ENCODE measurements at places on chromosomes 11 and 22. TPM values are rescaled to one million over a fixed set of nuclear protein-coding genes. Genes with fewer than 3 reads are reported as not detected.

DNA sequence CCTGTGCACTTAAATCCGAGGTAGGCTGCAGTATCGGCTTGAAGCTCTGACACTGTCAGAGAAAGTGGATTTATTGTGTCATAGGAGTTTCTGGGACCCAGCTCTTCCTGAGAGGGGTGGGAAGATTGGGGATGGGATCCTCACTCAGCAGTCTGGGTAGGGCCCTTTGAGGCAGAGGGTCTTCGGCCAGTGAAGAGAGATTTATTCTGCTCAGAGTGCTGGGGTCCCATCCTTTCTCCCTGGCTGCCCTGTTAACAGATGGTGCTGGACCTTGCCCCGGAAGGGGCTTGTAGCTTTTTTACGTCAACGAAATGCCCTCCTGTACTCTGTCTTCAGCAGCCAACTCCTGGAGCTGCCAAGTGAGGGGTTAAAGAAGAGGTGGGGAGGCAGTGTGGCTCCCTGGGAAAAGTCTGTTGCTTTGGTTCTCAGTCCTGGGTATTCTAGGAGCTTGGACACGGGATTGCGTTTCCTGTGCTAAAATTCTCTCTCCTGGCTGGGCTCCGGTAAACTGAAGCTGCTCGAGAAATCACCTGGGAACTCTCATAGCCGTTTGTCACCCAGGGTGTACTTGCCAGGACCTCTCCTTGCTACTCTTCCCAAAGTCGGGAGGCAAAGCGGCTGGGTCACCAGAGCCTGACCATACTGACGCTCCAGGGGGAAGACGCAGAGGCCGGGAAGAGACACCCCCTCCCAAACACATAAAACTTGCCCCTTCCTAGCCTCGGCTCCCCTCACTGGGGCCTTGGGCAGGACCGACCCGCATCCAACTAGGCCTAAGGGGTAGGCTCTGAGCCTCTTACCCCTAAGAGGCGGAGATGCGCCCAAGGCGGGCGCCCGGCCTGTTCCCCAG lies 806 bp upstream of the SMDT1 start:
- DNase-seq = no peak

DNA sequence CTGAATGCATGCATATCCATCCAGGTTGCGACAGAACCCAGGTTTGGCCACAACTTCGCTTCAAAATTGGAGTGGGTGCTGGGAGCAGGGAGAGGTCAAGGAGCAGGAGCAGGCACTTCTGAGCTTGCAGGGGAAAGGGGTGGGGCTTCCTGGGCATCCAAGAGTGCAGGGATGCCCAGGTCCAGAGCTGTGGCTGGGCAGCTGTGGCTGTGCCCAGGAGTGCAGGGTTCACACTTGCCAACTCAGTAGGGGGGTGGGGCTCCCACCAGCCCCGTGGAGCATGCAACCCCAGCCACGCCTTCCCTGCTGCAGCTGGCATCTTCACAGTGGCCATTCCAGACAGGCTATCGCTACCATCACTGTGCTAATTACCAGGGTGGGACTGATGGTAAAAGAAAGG lies 115.3 kb upstream of the MTNR1B start:
- DNase-seq = no peak

- peak; percentile 95 for DNase-seq
Observed at GRCh38 chr22:24525416-24526037, 29.4 kb downstream of the GUCD1 start.

DNA sequence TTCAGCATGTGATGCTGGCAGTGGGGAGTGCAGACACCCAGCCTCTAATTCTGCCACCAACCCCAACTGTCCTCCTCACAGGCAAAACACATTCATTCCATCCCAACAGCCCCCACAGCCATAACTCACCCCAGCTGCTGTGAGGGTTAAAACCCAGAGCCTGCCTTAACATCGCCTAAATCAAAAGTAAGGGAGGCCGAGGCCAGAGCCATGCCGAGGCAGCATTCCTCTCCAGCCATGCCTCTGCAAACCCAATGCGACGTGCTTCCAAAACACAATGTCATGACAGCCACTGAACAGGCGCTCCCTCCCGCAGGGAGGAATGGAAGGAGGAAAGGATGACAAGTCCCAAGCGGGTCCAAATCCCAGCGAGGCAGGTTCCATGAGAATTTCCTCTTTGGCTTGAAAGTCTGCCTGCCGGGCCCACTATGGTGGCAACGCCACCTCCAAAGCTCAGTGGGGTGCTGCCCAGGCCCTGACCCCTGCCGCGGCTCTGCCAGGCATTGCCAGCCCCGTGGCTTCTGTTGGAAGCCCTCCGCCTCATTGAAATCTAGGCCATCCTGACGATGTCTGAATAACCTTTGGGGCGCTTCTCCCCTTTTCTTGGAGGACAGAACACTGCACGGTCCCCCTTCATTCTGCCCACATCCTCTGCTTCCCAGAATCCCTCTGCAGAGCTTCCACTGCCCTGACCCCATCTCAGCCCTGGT lies 472.3 kb downstream of the BRD1 start:
- no peak for DNase-seq

DNA sequence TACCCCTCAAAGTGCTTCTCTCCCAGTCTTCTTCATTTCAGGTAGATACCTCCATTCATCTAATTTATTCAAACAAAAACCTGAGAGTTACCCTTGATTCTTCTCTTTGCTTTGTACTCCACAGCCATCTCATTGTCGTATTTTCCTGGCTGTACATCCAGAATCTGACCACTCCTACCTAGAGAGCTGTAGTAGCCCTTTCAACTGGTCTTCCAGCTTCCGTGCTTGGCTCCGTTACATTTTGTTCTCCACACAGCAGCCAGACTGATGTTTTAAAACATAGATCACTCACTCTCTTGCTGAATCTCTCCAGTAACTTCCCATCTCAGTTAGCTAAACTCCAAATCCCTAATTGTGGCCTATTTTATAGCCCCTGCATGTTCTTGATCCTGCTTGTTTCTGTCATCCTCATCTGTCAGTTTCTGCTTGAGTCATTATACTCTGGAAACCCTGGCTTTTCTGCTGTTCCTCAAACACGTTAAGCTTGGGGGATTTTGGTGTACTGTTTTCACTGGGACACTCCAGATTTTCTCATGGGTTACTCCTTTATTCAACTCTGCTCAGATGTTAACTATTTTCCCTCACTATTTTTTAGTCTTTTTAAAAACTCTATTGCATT lies 7.4 kb downstream of the SPCS2 start:
- DNase-seq = no peak

- peak; percentile 84 for DNase-seq
Observed at GRCh38 chr11:18727479-18728236, 1.7 kb upstream of the IGSF22 start.

Gene BATF2
- 0.09 TPM for total RNA-seq

Gene SPDYC
- total RNA-seq = not detected

Gene GUCY1A2
- total RNA-seq = not detected

Gene SHANK2
- not detected for total RNA-seq

Gene MRGPRX4
- not detected for total RNA-seq

Gene OR10A2
- total RNA-seq = not detected

Measured in activated CD4-positive, alpha-beta T cell treated with anti-CD3 and anti-CD28 coated beads, Interleukin-2, amount 10 ng/mL, durations not matched to agents 24 days and 14 days (primary cell).